Thyroid gland (tissue), 4 donors: ENCODE measurements at places on chromosomes 5 and 9. TPM values are rescaled to one million over a fixed set of nuclear protein-coding genes. Genes with fewer than 3 reads are reported as not detected.
A peak's percentile ranks its signal among the peaks of the same experiment; 100 is the strongest.

Gene DRD1
- not detected for total RNA-seq

DNA sequence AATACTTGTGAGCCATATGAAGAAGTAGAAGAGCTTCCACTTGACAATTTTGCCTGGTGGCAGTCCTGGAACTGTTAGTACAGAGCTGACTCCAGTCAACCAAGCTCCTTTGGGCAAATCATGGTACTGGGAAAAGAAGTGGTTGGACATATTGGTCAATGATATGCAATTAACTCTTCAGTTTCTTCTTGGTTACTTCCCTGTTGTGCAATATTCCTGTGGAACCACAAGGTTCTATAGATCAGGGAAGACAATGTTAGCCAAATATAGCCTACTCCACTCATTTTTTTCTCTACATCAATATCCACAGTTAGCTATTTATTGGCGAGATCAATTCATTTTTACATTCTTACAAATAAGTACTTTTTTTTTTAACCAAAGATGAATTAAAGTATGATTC is 14.4 kb upstream of the GDA start:
- no peak overlapping the region for H3K4me3 ChIP-seq
- H3K27ac ChIP-seq, result no peak overlapping the region
- H3K36me3 ChIP-seq, result no peaks in the 10 kb centered on the region
- no peaks in the 10 kb centered on the region for H3K27me3 ChIP-seq

Gene BARHL1
- not detected for total RNA-seq

Gene SPATA31E1
- under 0.01 TPM for total RNA-seq

DNA sequence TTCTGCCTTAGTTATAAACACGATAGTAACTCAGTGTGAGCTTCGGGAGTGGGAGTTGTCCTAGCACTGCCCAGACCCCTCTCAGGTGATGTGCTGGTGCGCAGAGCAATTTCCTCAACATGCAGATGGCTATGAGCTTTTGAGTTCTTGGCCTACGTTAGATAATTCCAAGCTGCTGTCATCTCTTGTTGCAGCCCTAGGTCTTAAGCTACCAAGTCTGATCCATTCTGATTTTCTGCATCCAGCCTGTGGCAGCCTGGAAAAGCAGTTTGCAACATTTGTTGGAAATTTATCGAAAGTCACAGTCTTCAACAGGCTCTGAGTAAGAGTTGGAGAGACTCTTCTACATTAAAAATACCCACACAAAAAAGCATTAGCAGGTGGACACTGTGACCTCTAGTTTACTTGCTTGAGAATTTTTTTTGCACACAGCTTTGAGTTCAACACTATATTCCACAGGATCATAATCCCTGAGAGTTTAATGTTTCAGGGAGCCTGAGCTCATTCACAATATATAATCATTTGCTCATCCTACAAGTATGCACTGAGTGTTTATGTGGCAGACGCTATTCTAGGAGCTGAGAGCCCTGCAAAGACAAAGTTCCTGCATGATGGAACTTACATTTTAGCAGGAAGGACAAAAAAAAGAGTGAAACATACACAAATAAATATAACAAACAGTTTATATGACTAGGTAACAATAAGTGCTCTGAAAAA is 91.6 kb downstream of the UBE2QL1 start:
- no peaks in the 10 kb centered on the region for H3K4me1 ChIP-seq
- no peak overlapping the region for H3K27ac ChIP-seq
- DNase-seq, result no peak
- H3K36me3 ChIP-seq, result no peaks in the 10 kb centered on the region

DNA sequence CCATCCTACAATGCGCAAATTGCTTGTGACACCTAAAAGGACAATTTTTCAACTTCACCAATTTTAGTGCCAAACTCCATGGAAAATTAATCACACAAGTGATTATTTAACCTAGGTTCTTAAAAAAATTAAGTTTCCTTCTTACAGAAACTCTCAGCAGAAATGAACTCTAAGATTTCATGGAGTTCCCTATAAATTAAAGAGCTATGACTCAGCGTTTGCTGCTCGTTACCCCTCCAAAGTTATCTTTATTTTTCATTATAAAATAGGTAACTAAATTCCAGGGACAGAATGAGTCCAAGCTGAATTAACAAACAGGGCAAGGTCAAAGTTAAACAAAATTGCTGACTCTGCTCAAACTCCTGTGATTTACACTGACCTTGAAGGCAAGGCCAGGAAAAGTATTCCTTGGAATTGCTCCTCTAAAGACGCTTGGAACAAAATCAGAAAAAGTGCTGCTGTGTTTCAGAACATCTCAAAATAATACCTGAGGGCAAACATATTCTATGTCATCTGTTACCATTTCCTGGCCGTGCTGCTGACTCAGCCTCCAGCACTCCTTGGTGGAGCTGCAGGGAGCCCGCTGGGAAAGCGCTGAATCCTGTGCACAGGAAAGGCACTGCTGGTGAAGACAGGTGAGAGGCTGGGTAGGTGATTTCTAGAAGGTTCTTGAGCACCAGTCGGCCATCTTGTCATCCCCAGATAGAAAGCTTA is 2.5 kb upstream of the CMBL start:
- no peak for DNase-seq
- peaks cover 22% of the 10 kb centered on the region for H3K4me1 ChIP-seq
- peak overlapping the region; percentile 56 for H3K27ac ChIP-seq
- H3K36me3 ChIP-seq, result no peaks in the 10 kb centered on the region
- H3K4me3 ChIP-seq, result no peak overlapping the region

DNA sequence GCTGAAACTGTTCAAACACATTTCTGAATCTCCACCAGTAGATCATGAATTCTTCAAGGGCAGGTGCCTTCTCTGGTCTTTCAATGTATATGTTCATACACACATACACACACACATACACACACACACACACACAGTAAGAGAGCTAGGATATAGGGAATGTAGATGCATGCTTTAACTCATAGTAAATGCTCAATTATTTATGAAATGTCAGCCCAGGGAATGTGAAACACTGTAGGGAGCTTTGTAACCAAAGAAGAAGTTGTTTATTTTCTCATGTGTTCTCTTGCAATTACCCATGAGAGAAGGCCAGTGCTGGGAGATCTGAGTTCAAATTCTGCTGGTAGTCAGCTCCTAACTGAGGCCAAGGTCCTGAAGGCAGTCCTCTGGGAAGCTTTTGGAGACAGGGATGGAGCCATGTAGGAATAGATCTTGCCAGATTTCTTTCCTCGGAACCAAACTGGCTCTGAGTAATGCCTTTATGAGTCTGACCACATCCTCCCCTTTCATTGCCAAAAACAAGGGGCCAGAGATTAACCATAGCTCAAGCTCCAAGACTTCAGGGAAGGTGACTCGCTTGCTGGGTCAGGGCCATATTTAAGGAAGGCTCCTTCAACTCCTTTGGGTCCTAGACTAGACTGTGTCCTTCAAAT is 487.0 kb upstream of the TNC start:
- no peaks in the 10 kb centered on the region for H3K27me3 ChIP-seq
- H3K27ac ChIP-seq, result no peak overlapping the region
- no peak overlapping the region for H3K4me3 ChIP-seq
- H3K36me3 ChIP-seq, result no peaks in the 10 kb centered on the region
- no peaks in the 10 kb centered on the region for H3K4me1 ChIP-seq

- H3K4me1 ChIP-seq, result peaks cover 3% of the 10 kb centered on the region
- no peaks in the 10 kb centered on the region for H3K36me3 ChIP-seq
- no peak overlapping the region for H3K27ac ChIP-seq
Measured at GRCh38 chr9:137138058-137138721, 764 bp upstream of the GRIN1 start.

DNA sequence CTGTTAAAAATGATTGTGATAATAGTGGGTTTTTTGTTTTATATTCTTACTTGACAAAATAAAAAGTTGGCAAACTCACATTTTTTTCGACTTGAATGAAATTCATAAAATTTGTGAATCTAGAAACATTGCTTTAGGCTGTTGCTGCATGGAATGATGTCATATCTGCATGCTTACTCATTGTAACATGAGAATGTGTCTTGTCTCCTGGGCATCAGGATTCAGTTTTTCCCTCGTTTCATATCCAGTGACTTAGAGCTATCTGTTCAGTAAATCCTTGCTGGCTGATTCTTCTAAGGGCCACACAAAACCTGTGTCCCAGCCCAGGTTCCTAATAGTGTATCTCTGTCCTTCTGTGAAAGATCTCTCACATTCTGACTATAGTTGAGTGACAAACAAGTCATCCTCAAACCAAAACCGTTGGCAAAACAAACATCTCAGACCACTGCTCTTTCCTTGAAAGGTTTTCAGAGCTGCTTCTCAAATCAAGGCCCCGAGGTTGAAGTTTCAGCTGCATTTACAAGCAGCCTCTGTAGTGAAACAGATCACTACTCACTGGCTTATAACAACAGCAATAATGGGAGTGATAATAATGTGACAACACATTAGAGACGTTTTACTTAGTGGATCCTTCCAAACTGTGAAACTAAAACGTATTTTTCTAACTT is 95.0 kb downstream of the NPR3 start:
- no peak overlapping the region for H3K4me3 ChIP-seq
- no peaks in the 10 kb centered on the region for H3K36me3 ChIP-seq
- H3K4me1 ChIP-seq, result peaks cover 9% of the 10 kb centered on the region
- no peak for DNase-seq
- no peak overlapping the region for H3K27ac ChIP-seq

Gene TCERG1
- 58.6 TPM for total RNA-seq

Gene NUTM2G
- not detected for total RNA-seq

Gene SH3RF2
- total RNA-seq, result 20.8 TPM

DNA sequence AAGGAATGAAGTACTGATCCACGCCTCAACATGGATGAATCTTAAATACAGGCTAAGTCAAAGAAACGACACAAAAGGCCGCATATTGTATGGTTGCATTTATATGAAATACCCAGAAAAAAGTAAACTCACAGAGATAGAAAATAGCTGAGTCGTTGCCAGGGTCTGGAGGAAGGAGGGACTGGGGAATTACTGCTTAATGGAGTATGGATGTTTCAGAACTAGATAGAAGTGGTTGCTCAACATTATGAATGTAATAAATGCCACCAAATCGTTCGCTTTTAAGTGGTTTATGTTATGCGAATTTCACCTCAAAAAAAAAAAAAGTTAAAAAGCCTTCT is 784 bp upstream of the MSANTD3 start:
- no peak for DNase-seq
- no peaks in the 10 kb centered on the region for H3K27me3 ChIP-seq
- no peaks in the 10 kb centered on the region for H3K36me3 ChIP-seq
- peak overlapping the region; percentile 53 for H3K4me3 ChIP-seq
- peak overlapping the region; percentile 82 for H3K27ac ChIP-seq

DNA sequence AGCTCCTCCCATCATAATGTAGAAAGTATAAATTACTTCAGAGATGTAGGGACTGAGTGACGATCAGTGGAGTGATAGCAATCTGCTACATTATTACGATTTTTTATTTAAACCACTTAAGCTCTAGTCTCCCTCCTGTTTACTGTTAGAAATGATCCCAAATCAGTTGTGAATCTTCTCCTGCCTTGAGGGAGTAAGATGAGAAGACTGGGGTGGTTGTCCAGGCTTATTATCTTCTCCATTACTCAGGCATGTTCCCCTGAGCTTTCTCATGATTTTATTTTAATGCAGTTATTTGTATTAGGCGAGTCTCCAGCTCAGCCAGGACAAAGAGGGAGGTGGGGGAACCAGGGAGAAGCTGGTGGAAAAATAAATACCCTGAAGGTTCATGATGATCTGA is 48.2 kb upstream of the CTNNA1 start:
- no peaks in the 10 kb centered on the region for H3K36me3 ChIP-seq
- H3K4me1 ChIP-seq, result no peaks in the 10 kb centered on the region
- H3K27ac ChIP-seq, result no peak overlapping the region
- H3K27me3 ChIP-seq, result no peaks in the 10 kb centered on the region

Gene TCF7
- total RNA-seq, result 9.8 TPM

DNA sequence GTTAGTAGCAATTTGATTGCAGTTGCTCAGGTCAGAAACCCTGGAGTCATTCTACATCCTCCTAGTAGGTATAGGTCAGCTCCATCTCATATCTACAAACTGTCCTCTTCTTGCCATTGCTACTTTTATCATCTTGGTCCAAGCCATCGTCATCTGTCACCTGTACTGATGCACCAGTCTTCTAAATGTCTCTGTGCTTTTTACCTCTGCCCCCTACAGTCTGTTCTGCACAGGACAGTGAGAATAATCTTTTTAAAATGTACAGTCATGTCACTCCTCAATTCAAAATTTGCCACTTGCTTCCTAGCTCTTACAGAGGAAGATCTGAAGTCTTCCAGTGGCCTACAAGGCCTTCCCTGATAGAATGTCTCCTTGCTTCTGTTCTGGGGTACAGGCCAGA is 6.8 kb downstream of the NNT start:
- H3K4me3 ChIP-seq, result no peak overlapping the region
- H3K27ac ChIP-seq, result no peak overlapping the region
- DNase-seq, result no peak
- no peaks in the 10 kb centered on the region for H3K27me3 ChIP-seq
- peaks cover 22% of the 10 kb centered on the region for H3K36me3 ChIP-seq

Gene ENTREP1
- total RNA-seq, result 114 TPM

- H3K4me3 ChIP-seq, result no peak overlapping the region
- H3K4me1 ChIP-seq, result peaks cover 10% of the 10 kb centered on the region
- peak overlapping the region; percentile 56 for H3K27ac ChIP-seq
- H3K36me3 ChIP-seq, result no peaks in the 10 kb centered on the region
- DNase-seq, result peak; percentile 2
- no peaks in the 10 kb centered on the region for H3K27me3 ChIP-seq
Measured at GRCh38 chr9:28735738-28736342, 1162.6 kb upstream of the C9orf72 start.

Gene HTR1A
- not detected for total RNA-seq

DNA sequence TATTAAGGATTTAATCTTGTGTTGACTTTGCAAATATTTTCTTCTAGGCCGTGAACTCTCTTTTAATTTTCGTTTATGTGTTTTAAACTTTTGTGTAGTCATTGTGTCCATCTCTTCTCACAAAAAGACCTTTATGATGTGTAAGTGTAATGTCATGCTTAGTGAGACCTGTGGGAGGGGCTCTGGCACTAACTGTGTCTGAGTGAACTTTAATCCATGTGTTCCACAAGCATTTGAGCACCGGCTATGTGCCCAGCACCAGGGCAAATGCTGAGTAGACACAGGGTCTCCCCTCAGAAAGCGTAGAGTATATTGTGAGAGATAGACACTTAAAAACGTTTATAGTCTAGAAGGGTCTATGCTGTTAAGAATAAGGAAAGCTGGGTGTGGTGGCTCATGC is 272.6 kb upstream of the TUT7 start:
- H3K27ac ChIP-seq, result no peak overlapping the region
- no peaks in the 10 kb centered on the region for H3K27me3 ChIP-seq
- H3K4me3 ChIP-seq, result no peak overlapping the region
- H3K4me1 ChIP-seq, result no peaks in the 10 kb centered on the region

Gene PFN3
- total RNA-seq, result not detected

DNA sequence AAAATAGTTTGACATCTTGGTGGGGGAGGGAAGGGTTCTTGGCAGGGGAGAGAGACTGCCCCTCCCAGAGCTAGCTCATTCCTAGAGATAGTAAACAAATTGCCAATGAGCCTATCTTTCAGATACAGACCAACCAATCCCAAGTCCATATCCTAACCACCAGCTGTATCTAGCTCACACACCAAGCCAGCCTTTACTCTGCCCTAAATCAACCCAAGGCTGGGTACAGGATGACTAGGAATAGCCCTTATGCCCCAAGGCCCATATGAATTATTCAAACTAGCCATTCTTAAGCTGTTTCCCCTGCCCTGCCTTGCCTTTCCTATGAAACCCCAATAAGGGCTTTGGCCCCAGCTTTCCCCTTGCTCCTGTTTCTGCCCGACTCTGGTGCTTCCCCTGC is 281.3 kb upstream of the PANK3 start:
- no peak overlapping the region for H3K4me3 ChIP-seq
- H3K27me3 ChIP-seq, result no peaks in the 10 kb centered on the region
- no peak for DNase-seq
- H3K27ac ChIP-seq, result no peak overlapping the region

Gene UGT3A2
- total RNA-seq, result not detected

GRCh38 chr9:70079417-70080037 is 35.9 kb downstream of the MAMDC2 start:
- no peaks in the 10 kb centered on the region for H3K27me3 ChIP-seq
- no peak for DNase-seq
- no peaks in the 10 kb centered on the region for H3K36me3 ChIP-seq
- H3K4me3 ChIP-seq, result no peak overlapping the region
- peaks cover 17% of the 10 kb centered on the region for H3K4me1 ChIP-seq
- H3K27ac ChIP-seq, result no peak overlapping the region
